ENCODE measurements at places on chromosomes 5 and 9.

DNA sequence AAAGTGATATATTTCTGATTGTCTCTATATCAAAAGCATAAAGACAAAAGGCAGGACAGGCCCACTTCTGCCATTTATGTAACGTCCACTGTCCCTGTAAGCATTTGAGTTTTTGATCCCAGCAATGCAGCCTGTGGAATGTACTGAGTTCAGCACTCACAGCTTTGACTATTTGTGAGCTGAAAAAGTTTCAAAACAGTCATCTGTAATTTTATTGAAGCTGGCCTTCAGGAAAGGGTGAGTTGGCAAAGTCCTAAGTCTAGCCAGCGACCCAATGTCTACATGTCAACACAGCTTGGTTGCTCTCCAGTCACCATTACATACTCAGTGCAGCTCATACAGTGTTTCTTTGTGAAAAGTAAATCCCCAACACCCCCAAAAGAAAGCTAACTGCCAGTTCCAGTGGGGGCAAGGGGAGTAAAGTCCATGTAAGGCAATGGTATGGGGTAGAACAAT, 9.7 kb downstream of the LIFR start:
- DNase-seq = peak; percentile 9

DNA sequence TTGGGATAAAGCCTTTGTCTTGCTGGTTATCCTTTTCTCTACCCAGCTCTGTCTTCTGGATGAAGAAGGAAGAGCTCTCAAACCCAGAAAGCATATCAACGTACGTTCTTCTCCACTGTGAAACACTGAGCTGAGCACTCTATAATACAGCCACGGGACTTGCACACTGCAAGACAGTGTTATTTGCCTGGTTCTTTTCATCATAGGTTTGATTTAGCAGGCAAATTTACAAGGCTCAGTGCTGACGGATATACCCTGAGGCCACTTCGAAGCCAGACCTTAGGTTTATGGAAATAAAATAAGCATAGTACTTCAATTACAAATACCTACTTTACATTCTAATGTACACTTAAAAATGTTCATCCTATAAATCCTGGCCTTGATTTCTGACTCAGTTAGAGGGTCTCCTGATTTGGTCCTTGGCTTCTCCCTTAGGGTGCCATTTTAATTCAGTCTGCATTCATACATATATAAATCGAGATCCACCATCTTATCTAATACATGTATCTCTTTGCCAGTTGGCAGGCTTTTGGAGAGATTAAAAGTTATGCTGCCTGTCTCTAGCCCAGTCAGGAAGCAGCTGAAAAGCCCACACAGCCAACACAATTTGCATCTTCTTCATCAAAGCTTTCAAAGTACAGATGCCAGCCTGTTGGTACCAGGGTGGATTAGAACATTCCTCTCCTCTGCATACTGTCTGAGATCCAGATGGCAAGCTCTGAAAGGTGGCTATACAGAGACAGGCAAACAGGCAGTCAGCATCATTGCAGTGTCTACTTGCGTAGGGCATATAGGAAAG, 194.4 kb downstream of the DEPDC1B start:
- DNase-seq = no peak

DNA sequence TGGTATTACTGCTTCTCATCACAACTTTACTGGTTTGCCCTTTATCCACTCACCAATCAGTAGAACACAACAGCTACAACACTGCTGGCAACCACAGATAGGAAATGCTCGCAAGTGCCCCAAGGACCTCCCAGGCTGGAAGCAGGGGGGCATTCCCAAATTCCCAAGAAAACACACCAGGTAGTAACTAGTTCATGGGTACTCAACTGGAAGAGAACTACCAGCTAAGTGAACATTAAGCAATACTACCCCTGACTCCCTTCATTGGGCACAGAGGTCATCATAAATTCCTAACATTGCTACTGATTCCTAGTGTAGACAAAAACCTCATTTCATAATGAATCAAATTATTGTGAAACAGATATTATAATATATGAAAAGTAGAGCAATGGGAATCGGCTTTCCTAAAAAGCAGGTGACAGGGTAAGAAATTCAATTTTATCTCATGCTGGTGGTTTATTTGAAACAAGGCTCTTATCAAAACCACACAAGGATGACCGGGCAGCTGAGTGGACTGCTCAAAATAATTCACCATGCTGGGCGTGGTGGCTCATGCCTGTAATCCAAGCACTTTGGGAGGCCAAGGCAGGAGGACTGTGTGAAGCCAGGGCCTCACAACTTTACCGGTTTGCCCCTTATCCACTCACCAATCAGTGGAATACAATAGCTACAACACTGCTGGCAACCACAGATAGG, 81.6 kb downstream of the TLE1 start:
- no peak for DNase-seq

GRCh38 chr9:31799953-31800609, 584.4 kb upstream of the ACO1 start:
- no peak for DNase-seq

All from AG08395 (cell line).